ENCODE measurements at places on chromosomes 2 and 18.

GRCh38 chr18:61360404-61361383 is 27.5 kb downstream of the CDH20 start:
- H3K36me3 ChIP-seq, result no peaks in the 10 kb centered on the region
- H3K4me3 ChIP-seq, result no peak overlapping the region
- H3K27me3 ChIP-seq, result peaks cover 7% of the 10 kb centered on the region
- H3K27ac ChIP-seq, result no peak overlapping the region
- DNase-seq, result no peak
- H3K4me1 ChIP-seq, result no peaks in the 10 kb centered on the region

DNA sequence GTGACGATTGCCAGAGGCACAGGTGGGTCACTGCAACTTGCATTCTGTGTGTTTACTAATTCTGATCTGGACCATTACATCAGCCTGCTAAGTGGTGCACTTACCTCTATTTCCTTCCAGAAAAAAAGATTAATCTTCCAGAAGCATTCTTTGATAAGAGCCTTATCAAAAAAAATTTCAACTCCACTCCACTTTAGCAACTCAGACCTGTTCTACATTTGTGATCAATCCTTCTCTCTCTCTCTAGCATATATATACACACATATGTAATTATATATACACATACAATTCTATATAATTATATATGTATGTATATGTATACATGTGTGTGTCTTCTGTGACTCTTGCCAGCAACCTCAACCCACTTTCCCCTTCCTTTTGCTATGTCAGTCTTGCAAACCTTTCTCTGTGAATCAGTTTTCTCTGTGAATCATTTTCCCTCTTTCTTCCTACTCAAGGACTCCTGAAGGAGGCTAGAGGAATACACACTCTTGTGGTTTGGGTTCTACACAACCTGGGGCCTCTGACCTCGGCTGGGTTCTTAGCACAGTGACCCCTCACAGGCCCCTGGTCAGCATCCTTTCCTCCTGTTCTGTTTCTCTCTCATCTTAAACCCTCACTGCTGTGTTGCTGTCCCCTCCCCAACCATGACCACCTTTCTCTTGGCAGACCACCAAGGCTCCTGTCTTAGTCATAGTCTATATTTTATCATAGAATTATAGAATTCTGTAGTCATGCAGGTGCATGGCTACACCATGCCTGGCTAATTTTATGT is 130.4 kb upstream of the PELI1 start:
- H3K27me3 ChIP-seq, result no peaks in the 10 kb centered on the region
- no peaks in the 10 kb centered on the region for H3K36me3 ChIP-seq
- H3K4me1 ChIP-seq, result peaks cover 15% of the 10 kb centered on the region
- H3K4me3 ChIP-seq, result no peak overlapping the region
- DNase-seq, result no peak
- H3K27ac ChIP-seq, result peak overlapping the region; percentile 75

GRCh38 chr2:165192729-165193128 is 11.1 kb downstream of the SCN3A start:
- H3K36me3 ChIP-seq, result no peaks in the 10 kb centered on the region
- H3K4me1 ChIP-seq, result no peaks in the 10 kb centered on the region
- no peaks in the 10 kb centered on the region for H3K27me3 ChIP-seq
- no peak overlapping the region for H3K4me3 ChIP-seq
- no peak for DNase-seq
- H3K27ac ChIP-seq, result no peak overlapping the region

DNA sequence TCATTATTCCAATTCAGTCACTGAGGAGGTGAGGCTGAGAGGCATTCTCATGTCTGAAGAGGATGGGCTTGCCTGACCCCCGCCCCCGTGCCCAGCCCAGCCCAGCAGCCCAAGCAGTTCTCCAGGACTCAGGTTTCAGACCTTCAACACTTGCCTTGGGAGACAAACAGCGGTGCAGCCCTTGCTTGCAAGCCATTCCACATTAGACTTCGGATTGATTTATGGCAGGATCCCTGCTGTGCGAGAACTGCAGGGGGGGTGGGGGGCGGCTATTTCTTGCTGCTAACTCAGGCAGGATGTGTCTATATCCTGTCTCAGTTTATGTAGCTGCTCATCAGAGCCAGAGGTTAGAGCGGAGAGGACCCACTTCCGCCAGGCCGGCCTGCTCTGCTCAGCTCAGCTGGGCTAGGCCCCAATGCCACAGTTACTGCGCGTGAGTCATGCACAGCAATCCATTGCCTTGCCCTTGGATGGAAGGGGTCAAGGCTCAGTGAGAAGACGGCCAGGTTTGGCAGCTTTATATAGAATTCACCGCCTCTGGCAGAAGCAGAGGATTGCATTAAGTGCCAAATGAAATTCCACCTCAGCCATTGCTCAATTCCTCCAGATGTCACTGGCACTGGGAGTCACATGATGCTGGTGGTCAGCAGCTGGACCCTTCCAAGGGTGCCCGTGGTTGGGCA is 1.8 kb downstream of the GYPC start:
- peak overlapping the region; percentile 99 for H3K27ac ChIP-seq
- H3K4me1 ChIP-seq, result peaks cover 70% of the 10 kb centered on the region
- no peaks in the 10 kb centered on the region for H3K36me3 ChIP-seq
- no peaks in the 10 kb centered on the region for H3K27me3 ChIP-seq
- DNase-seq, result peak; percentile 77
- peak overlapping the region; percentile 73 for H3K4me3 ChIP-seq

- H3K27ac ChIP-seq, result peak overlapping the region; percentile 64
- no peak for DNase-seq
- no peaks in the 10 kb centered on the region for H3K36me3 ChIP-seq
- no peaks in the 10 kb centered on the region for H3K27me3 ChIP-seq
- no peaks in the 10 kb centered on the region for H3K4me1 ChIP-seq
Measured at GRCh38 chr18:66729442-66730239, 125.8 kb upstream of the CDH19 start.

DNA sequence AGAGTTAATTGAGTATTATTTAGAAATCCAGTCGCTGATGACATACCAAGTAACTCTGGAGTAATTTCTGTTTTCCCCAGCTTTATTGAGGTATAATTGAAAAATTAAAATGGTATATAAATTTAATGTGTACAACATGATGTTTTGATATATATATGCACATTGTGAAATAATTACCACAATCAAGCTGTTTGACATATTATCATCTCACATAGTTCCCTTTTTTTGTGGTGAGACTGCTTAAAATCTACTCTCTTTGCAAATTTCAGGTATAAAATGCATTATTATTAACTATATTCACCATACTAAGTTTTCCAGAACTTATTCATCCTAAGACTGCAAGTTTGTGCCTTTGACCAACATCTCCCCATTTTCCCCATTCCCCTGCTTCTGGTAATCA is 25.0 kb upstream of the SPAG16 start:
- no peak for DNase-seq
- H3K36me3 ChIP-seq, result no peaks in the 10 kb centered on the region
- H3K4me3 ChIP-seq, result no peak overlapping the region
- H3K4me1 ChIP-seq, result no peaks in the 10 kb centered on the region
- no peak overlapping the region for H3K27ac ChIP-seq

Data from heart left ventricle (tissue), 16 donors.